Foreskin melanocyte (primary cell): ENCODE measurements at places on chromosomes 5 and 9.

- DNase-seq = no peak
Observed at GRCh38 chr9:30235068-30235467, 2149.4 kb upstream of the ACO1 start.

DNA sequence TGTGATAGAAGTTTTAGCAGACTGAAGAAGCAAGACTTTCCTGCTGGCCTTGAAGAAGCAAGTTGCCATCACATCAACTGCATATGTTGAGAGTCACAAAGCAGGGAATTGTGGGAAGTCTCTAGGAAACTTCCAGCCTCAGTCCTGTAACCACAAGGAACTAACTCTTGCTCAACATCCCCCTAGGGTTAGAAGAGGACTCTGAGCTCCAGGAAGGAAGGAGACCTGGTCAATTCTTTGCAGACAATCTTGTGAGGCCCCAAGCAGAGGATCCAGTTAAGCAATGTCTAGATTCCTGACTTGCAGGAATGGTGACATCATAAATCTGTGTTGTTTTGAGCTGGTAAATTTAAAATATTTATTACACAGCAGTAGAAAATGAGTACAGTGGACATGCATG is 18.6 kb upstream of the ZNF366 start:
- no peak for DNase-seq

GRCh38 chr9:14455243-14455642 is 141.3 kb upstream of the NFIB start:
- no peak for DNase-seq

DNA sequence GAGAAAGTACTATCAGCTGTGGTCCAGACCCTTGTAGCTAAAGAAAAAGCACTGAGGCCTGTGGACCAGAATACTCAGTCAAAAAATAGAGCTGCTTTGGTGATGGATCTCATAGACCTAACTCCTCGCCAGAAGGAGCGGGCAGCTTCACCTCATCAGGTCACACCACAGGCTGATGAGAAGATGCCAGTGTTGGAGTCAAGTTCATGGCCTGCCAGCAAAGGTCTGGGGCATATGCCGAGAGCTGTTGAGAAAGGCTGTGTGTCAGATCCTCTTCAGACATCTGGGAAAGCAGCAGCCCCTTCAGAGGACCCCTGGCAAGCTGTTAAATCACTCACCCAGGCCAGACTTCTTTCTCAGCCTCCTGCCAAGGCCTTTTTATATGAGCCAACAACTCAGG is 8.9 kb downstream of the RAB24 start:
- no peak for DNase-seq

DNA sequence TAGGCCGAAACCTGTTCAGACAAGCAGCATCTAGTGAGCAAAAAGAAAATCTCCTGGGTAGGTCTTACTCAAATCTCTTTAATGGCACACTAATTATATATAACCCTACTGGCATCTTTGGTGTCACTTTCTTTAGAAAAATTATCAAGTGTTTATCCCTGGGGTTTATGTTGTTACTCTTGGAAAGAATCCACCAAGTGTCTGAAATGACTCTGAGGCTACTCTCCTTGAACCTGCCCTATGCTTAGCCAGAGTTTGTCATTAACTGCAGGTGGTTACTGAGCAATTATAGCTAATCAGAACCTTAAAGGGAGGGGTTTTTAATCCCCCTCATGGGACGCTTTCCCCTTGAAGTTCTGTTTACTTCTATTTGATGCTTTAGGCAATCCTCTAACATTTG is 381.9 kb downstream of the PLK2 start:
- DNase-seq = no peak

- DNase-seq = no peak
Observed at GRCh38 chr5:134608555-134608954, 24.1 kb downstream of the SAR1B start.

- DNase-seq = no peak
Observed at GRCh38 chr5:65359981-65360380, 121.7 kb downstream of the ADAMTS6 start.
